ENCODE measurements at places on chromosomes 4 and X. TPM values are rescaled to one million over a fixed set of nuclear protein-coding genes. Genes with fewer than 3 reads are reported as not detected.

- no peak for DNase-seq
Measured at GRCh38 chr4:174215961-174216680, 67.3 kb downstream of the FBXO8 start.

GRCh38 chrX:71111141-71111843 lies at the start of gene IL2RG:
IL2RG (minus strand) TSS chrX:71111577; CDS start chrX:71111539, 38 bp downstream.
- no peak for DNase-seq

DNA sequence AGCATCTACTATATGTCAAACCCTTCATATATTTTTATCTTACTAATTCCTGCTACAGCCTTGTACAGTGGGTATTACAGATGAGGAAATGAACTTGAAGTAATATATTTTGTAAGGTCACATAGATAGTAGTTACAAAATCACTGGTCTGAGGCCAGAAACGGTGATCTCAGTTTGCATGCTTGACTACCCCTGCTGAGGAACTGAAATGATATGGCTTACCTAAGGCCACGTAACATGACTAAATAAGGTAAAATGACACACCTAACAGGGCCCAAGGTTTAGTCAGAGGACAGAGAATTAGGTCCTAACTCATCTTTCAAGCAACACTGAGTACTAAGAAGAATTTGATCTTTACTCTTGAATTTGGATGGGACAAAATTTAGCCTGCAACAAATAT lies 1.5 kb upstream of the COMMD8 start:
- DNase-seq: no peak

DNA sequence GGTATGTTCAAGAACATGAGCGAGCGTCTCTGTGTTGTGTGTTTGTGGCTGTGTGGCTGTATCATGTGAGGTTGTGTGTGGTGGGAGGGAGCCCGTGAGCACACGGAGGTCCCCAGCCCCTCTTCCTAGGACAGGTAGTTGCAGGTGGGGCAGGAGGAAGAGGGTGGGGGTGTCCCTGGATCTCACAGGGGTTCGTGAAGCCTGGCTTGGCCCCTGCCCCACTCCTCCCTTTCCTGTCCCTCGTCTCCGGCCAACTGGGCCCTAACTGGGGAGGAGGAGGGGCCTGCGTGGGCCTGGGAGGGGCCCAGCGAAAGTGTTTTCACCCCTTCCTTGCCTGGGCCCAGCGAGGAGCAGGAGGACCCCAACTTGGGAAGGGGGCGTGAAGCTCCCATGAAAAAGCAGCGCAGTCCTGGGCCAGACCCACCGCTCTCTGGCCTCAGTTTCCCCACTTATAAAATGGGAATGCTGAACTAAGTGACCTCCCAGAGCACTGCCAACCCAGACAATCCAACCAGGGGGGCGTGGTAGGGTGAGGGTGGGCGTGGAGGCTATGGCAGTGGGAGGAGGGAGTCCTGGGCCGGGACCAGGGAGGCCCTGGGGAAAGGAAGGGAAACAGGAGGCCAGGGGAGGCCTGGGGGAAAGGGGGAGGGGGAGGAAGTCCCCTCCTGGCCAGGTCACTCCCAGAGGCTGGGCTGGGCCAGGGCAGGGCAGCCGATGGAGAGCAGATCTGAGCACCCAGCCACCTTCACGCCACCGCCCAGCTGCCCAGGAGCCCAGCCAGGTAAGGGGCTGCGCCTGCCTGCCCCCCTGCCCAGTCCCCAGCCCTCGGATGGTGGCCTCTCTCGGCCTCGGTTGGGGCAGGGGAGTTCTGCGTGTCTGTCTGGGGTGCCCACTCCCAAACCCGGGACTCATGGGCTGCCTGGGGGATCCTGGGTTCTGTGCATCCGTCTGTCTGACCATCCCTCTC lies at the start of gene AVPR2:
Gene AVPR2, plus strand, starts transcription at position 683 of the 967 bp plus-strand sequence. CDS start 473 bp downstream, outside the sequence.
- DNase-seq: no peak

DNA sequence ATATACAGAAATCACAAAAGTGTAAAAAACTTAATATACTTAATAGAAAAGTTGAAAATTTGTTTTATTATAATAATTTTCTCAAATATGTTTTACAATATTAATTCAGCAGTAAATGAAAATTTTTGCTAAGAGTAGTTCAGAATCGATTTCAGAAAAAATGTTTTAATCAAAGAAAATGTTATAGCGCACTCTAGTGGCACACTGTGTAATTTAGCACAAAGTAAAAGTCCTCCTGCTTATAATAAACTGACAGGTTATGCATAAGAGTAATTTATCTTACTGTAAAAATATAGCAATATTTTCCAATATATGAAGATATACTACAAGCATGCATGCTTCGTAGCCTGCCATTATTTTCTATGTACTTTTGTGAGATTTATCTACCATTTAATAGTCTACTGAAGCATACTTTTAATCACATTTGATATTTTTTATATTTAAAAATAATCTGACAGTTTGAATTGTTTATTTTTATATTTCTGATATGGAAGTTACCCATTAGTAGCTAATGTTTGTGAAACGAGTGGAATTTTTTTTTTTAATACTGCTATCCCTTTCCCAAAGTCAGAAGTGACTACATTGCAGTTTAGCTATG lies 217.9 kb upstream of the KLHL4 start:
- no peak for DNase-seq

DNA sequence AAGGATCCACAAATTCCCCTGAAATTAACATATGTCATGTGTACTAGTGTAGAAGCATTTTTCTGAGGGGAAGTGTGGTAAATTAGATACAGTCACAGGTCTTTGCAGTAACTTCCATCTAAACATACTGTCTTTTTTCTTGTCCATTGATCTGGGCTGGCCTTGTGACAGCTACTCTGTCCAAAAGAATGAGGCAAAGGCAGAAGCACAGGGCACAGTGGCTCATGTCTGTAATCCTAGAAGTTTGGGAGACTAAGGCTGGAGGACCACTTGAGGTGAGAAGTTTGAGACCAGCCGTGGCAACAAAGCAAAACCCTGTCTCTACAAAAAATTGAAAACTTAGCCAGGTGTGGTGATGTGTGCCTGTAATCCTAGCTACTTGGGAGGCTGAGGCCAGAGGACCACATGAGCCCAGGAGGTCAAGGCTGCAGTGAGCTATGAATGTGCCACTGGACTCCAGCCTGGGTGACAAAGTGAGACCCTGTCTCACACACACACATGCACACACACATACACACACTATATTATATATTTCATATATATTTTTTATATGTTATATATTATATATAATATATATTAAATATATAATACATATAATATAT lies 47.6 kb downstream of the HAND2 start:
- no peak for DNase-seq

DNA sequence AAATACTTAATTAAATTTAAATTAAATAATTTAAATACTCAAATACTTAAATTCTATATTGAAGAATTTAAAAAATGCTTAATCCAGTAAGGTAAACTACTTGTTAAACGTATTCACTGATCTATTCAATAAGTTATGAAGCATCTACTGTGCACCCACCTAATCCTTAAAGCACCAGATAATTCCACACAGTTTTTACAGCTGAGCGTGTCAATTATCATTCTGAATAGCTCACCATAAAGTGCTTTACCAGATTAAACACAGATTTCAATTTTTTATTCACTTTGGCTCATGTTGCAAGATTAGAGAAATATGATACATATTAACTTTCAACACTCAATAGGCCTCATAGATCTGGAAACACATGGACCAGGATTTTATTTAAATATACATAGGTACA lies 79.2 kb upstream of the DDIT4L start:
- DNase-seq: no peak

- DNase-seq: no peak
Measured at GRCh38 chr4:4501679-4502078, 40.2 kb downstream of the STX18 start.

DNA sequence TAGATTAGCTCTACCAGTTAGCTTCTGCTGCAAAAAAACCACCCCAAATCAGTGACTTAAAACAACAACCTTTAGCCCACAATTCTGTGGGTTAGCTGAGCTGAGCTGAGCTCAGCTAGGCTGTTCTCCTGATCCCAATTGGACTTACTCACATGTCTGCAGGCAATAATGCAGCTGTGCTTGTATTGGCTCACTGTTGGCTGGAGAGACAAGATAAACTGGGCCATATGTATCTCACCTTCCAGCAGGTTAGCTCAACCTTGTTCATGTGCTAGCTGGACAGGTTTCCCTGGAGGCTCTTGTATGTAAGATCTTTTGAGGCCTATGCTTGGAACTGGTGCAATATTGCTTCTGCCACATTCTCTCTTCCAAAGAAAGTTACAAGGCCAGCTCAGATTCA lies 261.5 kb upstream of the ADGRL3 start:
- no peak for DNase-seq

DNA sequence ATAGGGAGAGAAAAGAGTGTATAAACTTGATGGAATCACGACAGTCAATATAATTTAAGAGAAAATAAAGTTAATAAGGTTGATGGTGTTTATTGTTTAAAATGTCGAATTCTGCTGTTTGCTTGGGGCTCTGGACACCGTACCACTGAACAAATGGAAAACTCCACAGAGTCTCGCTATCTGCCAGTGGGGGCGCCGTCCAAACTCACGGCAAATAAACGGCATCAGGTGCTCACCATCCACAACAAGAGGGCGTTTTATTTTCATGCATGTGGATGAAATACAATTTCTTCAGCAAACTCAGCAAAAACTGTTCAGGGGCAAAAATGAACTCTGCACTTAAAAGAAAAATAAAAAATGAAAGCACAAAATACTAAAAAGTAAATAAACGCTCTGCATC lies 46.6 kb upstream of the FAM47C start:
- no peak for DNase-seq

MAGEA2B gene
- not detected for total RNA-seq

IL1RAPL1 gene
- not detected for total RNA-seq

SLC2A9 gene
- total RNA-seq: 7.7 TPM

CXCL1 gene
- 2.6 TPM for total RNA-seq

TMSB15C gene
- 0.59 TPM for total RNA-seq

LEF1 gene
- total RNA-seq: 42.6 TPM

PDE6B gene
- 0.26 TPM for total RNA-seq
